T-helper 17 cell (primary cell): ENCODE measurements at places on chromosomes 4 and X. TPM values are rescaled to one million over a fixed set of nuclear protein-coding genes. Genes with fewer than 3 reads are reported as not detected.
A peak's percentile ranks its signal among the peaks of the same experiment; 100 is the strongest.

- H3K27ac ChIP-seq: peak overlapping the region; percentile 19
- no peak for DNase-seq
- no peaks in the 10 kb centered on the region for H3K36me3 ChIP-seq
- no peaks in the 10 kb centered on the region for H3K4me1 ChIP-seq
- no peaks in the 10 kb centered on the region for H3K27me3 ChIP-seq
- H3K4me3 ChIP-seq: peak overlapping the region; percentile 69
Observed at GRCh38 chrX:37684973-37685372, 618 bp upstream of the XK start.

DNA sequence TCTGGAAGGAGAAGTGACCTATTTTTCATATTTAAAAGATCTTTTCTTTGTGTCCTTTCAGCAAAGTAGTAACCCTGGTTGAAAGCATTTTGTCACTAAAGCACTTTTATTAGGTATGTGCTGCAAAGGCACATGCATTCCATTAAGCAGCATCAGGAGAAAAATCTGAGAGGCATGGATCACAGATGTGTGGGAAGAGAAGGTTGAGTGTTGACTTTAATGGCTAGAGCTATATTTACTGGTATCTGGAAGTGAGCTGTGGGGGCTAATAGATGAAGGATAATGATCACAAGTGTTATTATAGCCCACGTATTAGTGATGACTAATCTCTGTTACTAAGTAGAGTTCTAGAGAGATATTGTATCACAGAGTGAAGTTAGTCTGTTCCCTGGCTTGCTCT lies 1520.7 kb downstream of the ARAP2 start:
- H3K4me1 ChIP-seq: no peaks in the 10 kb centered on the region
- H3K27me3 ChIP-seq: no peaks in the 10 kb centered on the region

- peaks cover 16% of the 10 kb centered on the region for H3K27me3 ChIP-seq
- H3K27ac ChIP-seq: no peak overlapping the region
- DNase-seq: no peak
- H3K4me3 ChIP-seq: no peak overlapping the region
- no peaks in the 10 kb centered on the region for H3K36me3 ChIP-seq
- peaks cover 5% of the 10 kb centered on the region for H3K4me1 ChIP-seq
Observed at GRCh38 chr4:118395057-118395644, 42.3 kb upstream of the PRSS12 start.

Gene WDR17
- total RNA-seq: 0.65 TPM

Gene SYNPO2
- total RNA-seq: 0.37 TPM

Gene DGAT2L6
- not detected for total RNA-seq

DNA sequence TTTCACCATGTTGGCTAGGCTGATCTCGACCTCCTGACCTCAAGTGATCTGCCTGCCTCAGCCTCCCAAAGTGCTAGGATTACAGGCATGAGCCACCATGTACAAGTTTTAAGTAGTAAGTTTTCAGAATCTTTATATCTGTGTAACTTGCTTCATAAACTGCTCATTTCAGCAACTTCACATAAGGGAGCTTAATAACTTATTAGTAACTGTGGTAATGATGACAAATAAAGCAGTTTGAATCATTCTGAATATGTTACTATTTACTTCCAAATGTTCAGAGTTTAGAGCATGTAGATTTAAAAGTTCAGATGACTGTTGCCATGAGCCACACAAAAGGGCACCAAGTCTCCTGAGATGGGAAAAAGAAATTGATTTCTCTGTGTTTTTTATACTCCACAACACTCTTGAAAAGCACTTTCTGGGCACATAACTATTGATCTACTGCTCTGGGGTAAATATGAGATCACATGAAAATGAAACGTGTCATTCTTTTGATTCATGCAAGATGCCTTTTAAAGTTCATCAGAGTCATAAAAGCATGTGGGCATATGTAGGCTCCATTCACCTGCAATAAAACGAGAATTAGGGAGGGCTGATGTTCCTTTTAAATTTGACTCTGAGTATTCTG lies 14.1 kb upstream of the CA5B start:
- DNase-seq: no peak
- H3K27me3 ChIP-seq: no peaks in the 10 kb centered on the region
- H3K4me1 ChIP-seq: no peaks in the 10 kb centered on the region
- no peaks in the 10 kb centered on the region for H3K36me3 ChIP-seq
- H3K27ac ChIP-seq: no peak overlapping the region

GRCh38 chr4:146478009-146478408 lies 43.7 kb downstream of the SLC10A7 start:
- H3K27me3 ChIP-seq: no peaks in the 10 kb centered on the region
- peaks cover 4% of the 10 kb centered on the region for H3K4me1 ChIP-seq
- H3K36me3 ChIP-seq: no peaks in the 10 kb centered on the region
- no peak overlapping the region for H3K27ac ChIP-seq
- no peak for DNase-seq
- H3K4me3 ChIP-seq: no peak overlapping the region

GRCh38 chr4:38024206-38024509 lies 64.0 kb downstream of the PTTG2 start:
- H3K4me3 ChIP-seq: no peak overlapping the region
- no peak overlapping the region for H3K27ac ChIP-seq
- peaks cover 11% of the 10 kb centered on the region for H3K4me1 ChIP-seq
- no peaks in the 10 kb centered on the region for H3K27me3 ChIP-seq
- H3K36me3 ChIP-seq: peaks cover 5% of the 10 kb centered on the region
